NB4 (cell line): ENCODE measurements at places on chromosomes 13 and 19.

DNA sequence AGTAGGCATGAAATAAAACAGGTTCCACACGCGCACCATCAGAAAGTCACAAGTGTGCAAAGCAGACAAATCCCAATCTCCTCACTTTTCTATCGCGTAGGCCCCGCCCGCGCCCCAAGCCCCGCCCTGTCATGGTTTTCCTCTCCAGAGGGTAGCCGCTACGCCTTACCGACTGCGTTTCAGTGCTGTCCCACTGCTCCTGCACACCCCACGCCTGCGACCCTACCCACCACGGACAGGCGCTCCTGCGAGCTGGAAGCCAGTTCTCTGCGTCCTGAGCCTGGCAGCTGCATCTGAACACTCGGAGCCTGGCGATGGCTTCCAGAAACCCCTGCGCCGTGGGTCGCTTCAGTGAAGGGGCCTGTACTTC is 379 bp upstream of the ZNF470 start:
- DNase-seq = peak; percentile 20

GRCh38 chr19:18478545-18479311 is 40.8 kb upstream of the ISYNA1 start:
- DNase-seq = peak; percentile 98

DNA sequence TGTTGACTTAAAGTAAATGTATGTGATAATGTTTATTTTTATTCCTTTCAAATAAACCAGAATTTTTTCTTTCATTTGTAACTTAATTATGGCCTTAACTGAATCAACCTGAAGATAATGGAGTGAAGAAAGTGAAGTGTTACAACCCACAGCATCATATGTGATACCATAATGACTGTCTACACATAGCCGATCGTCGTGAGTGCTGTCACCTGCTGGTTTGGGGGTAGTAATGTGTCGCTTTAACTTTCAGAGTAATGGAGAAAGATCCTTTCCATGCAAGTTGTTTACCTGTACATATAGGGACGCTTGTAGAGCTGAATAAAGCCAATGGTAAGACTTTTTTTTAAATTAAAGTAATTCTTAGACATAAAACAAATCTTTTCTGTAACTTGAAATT is 9.9 kb downstream of the CDC16 start:
- no peak for DNase-seq

DNA sequence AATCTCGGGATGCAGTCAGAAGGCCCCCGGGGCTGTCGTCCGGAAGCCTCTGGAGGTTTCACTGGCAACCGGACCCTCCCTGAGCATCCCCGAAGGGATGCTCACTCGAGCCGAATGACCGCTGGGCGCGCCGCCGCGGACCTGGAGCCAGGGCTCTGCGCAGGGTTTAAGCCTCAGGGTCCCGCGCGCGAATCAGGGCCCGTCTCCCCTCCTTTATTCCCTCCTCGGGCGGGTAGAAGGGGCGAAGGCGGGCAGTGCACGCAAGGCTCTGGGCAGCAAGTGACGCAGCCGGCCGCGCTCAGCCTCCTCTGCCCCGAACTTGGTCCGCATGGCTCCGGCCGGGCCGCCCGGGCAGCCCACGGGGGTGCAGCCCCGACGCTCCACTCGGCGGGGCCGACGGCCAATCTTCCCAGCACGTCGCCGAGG is 572 bp downstream of the SHISA2 start:
- DNase-seq = no peak

DNA sequence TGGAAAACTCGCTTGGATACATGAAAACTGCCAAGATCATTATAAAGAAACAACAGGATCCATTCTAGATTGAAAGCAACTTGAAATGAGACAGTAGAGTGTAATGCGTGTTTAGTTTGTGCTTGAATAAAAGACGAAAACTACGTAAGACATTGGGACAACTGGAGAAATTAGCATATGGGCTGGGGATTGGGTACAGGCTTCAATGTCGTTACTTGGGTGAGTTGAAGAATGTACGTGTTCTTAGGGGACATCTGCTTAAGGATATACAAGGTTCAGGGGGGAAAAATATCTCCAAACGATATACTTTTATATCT is 471 bp upstream of the ERVK3-1 start:
- no peak for DNase-seq

- DNase-seq = peak; percentile 24
These were observed 65.3 kb upstream of the RXFP2 start for GRCh38 chr13:31674051-31674450.

DNA sequence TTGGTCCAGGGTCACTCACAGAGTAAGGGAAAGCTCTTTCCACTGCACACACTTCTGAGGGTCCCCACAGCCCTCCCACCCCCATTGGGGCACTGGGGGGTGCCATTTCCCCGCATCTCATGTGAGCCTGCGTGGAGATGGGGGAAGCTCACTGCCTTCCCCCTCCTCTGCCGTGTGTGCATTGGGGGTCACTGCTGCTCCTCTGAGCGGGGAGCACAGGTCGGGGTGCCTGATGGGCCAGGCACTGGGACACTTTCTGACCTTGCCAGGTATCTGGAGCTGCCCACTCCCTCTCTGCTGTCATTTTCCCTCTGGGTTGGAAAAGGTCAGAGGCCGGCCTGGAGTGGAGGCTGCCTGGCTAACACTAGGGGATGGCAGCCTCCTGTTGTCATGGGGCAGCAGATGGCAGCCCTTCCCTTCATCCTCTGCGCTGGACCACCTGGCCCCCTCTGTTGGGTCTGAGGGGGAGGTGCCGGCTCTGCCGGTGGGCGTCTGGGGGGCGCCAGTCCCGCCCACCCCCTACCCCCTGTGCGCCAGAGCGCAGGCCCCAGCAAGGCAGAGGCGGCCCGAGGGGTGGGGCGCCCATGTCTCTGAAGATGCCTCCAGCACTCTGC is 9.1 kb downstream of the SSBP4 start:
- DNase-seq = no peak

DNA sequence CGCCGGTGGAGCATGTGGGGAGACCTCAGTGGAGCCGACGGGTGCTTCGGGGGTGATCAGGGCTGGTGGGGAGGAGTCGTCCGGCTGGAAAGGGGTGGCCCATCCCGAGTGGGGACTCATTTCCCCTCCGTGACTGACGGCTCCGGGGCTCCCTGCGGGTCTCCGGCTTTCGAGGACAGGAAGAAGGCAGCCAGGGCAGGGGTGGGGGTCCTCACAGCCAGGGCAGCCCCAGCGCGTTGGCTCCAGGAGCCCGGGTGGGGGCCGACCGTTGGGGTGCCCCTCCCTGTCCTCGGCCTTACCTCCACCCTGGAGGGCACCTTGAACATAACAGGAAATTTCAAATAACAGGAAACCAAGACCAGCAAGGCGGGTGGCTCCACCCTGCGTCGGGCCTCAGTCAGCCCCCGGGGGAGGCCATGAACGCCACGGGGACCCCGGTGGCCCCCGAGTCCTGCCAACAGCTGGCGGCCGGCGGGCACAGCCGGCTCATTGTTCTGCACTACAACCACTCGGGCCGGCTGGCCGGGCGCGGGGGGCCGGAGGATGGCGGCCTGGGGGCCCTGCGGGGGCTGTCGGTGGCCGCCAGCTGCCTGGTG is at the start of gene S1PR4:
TSS of gene S1PR4 (plus strand) at position 393 of the 596 bp plus-strand sequence. CDS start at position 417, 24 bp downstream.
- DNase-seq = peak; percentile 86

GRCh38 chr19:41456342-41456918 is 13.5 kb downstream of the ERICH4 start:
- no peak for DNase-seq

GRCh38 chr13:77310161-77310560 is 16.7 kb downstream of the MYCBP2 start:
- no peak for DNase-seq

DNA sequence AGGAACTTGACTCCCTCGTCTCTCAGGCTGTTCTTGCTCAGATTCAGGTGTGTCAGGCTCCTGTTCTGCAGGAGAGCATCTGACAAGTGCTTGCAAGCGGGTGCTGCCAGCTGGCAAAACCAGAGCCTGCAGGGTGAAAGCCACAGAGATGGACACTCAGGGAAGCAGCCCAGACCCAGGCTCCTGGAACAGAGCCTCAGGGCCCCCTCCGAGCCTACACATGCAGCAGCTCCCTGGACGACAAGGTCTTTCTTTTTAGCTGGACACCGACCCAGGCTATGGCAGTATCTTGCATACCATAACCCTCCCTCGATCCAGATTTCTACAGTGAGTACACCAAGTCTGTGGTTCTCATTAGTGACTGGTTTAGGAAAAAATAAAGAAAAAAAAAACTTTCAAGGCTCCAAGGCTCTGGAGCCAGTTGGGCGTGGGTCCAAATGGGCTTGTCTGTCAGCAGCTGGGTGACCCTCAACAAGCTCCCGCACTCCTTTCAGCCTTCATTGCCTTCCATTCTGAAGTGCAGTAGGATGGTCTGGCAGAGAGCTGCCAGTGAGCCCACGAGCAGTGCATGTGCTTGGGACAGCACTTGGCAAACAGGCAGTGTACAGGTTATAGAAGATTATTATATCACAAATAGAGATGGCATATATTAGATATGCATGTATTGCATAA is 29.9 kb downstream of the NLRP13 start:
- DNase-seq = no peak

DNA sequence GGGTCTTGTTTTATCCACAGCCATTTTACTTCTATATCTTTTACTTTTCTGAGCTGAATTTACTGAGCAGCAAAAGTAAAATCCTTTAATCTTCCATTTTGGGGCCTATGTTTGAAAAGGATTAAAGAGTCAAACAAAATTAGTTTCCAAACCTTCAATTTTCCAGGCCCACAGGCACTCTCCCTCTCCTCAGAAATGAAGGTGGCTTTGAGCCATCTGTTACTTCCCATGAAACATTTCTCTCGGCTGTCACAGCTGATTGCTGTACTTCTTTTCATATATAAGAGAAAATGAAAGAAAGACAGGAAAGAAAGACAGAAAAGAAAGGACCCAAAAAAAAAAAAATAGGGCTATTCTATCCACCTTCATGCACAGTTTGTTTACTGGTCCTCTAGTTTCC is 194.9 kb downstream of the LACC1 start:
- no peak for DNase-seq
